ENCODE measurements at places on chromosomes 6 and 20.

DNA sequence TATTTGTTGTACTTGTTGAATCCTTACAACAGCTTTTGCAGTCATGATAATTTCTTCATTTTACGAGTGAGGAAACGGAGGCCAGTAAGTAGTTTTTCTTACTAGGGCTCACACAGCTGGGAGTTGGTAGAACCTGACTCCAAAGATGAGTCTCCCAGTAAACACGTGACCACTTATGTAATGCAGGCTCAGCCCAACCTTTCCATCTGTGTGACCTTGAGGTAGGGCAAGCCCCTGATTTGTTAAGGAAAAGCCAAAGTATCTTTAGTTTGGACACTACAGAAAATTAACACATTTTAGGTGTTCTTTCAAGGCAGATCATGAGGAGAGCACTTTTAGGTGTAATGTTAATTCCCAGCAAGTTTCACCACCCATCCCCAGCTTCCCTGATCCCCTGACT is 111.3 kb downstream of the LRRC1 start:
- no peak for DNase-seq

- DNase-seq, result no peak
Measured at GRCh38 chr6:166738386-166739116, 111.5 kb upstream of the RPS6KA2 start.

DNA sequence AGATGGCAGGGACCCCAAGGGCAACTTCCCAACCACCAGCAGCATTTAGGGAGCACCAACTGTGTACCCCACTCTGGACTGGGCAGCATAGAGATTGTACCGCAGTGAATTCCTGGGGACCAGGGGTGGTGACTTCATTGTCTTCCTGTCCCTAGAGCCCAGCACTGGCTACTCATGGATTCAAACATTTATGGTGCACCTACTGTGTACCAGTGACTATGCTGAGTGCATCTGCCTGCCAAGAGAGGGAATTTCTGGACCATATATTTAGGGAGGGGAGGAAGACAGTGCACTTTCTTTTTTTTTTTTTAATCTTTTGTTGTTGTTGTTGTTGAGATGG is 55.3 kb downstream of the UBE2V1 start:
- DNase-seq, result no peak

DNA sequence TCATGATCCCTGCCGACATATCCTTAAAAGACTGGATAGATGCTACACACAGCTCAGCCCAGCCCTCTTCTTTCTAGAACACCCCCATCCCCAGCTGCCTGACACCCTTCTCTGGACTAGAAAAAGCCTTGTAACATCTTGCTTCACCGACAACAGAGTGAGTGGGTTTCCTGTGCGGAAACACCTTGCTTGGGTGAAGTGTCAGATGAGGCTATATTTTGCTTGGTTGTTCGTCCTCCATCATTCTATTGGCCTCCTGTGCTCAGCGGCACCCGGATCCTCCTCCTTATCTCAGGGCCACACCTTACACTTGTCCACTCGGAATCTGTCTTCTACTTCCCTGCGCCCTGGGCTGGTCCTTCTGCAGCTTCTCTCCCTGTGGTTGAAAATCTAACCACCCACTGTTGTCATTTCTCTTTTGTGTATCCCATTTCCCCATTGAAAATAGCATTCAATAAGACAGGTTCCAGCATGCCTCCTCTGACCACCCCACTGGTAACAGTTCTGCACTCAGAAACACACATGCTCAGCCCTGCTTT is 101.3 kb upstream of the MLN start:
- no peak for DNase-seq

GRCh38 chr6:39393075-39393474 is 70.6 kb upstream of the KCNK16 start:
- DNase-seq, result no peak

DNA sequence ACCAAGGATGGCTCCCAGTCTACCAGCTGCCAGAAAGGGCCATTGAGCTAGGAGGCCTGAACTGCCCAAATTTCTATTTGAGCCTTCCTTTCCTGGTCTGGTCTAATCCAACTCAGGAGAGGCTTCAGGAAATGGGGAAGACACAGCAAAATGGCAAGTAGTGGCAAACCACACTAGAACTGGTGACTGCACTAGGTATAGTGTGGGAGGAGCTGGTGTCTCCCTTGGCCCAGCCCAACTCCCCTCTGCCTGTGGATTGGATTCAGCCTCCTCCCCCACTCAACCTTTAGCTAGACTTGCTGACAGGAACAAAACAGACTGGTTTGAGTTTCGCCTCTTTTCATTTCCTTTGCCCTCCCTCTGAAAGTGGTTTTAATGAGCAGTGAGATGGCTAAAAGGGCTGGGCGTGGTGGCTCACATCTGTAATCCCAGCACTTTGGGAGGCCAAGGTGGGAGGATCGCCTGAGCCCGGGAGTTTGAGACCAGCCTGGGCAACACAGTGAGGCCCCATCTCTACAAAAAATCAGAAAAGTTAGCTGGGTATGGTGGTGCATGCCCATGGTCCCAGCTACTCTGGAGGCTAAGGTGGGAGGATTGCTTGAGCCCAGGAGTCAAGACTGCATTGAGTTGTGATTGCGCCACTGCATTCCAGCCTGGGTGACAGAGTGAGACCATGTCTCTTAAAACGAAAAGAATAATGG is 17.5 kb downstream of the MRPS18A start:
- no peak for DNase-seq

All from EH (cell line).